CD4-positive, CD25-positive, alpha-beta regulatory T cell (primary cell): ENCODE measurements at places on chromosomes 3 and 15. TPM values are rescaled to one million over a fixed set of nuclear protein-coding genes. Genes with fewer than 3 reads are reported as not detected.

- no peak for DNase-seq
These were observed 86.1 kb downstream of the FOXP1 start for GRCh38 chr3:71497367-71497897.

- DNase-seq = peak; percentile 75
These were observed 857 bp downstream of the AEN start for GRCh38 chr15:88621789-88622604.

Gene CKMT1B
- not detected for polyA plus RNA-seq

Gene SLC9C1
- not detected for polyA plus RNA-seq
